ENCODE measurements at places on chromosomes 1 and 21.

GRCh38 chr1:86339014-86339812, 56.9 kb downstream of the ODF2L start:
- DNase-seq: no peak

DNA sequence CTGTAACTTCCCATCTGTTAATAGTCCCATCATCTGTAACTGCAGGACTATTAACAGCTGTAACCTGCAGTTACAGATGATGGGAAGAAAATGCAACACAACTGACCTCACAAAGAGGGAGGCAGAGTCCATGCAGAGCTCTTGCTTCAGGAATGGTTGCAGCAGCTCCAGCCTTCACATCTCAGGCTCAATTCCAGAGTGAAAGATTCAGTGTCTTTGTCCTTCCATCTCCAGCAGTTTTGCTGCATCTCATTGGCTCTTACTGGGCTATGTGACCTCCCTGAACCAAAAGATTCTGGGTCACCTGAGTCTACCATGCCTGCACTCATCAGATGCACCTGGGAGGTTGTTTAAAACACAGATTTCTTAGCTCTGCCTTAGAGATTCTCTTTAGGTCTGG, 686.7 kb downstream of the MATN1 start:
- DNase-seq: no peak

GRCh38 chr1:150126811-150127210, 22.9 kb upstream of the PLEKHO1 start:
- DNase-seq: no peak

- DNase-seq: peak; percentile 17
These were observed 42.9 kb upstream of the CD2 start for GRCh38 chr1:116711263-116711840.

- DNase-seq: no peak
These were observed 482 bp downstream of the TM2D1 start for GRCh38 chr1:61724506-61724812.

GRCh38 chr1:237613984-237614383, 276.7 kb downstream of the ZP4 start:
- DNase-seq: no peak

DNA sequence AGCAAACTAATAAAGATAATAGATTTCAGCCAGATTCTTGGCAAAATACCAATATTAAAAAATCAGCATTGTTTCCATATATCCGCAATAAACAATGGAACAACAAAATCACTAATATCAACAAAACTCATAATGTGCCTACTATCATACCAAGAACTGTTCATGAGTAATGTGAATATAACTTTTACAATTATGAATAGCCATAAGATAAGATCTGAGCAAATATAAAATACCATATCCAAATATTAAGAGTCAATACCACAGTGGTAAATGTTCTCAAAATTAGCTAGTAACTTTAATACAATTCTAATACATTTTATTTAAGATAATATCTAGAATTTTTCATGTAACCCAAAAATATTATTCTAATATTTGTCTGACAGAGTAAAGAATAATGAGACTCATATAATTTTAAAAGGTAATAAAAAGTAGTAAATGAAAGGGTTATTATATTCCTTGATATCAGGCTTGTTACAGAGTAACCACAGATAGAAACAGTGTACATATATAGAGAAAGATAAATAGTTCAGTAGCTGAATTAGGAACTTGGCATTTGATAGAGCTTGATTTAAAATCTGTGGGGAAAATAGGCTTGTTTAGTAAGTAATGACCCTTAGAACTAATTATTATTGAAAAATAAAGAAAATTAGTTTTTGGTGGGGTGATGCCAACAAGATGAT, 2126.6 kb downstream of the MRPL39 start:
- no peak for DNase-seq

DNA sequence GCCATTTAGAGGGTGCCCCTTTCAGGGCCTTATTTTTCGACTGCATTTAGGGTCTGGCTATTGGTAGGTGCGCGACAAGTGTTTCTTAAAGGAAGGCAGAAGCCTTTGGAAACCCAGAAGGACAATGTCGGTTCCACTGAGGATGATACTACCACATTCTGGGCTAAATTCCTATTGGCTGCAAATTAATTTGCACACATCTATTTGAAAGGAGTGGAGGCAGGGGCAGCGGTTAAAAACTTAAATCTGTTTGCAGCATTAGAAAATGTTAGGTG, 1.1 kb downstream of the PATJ start:
- no peak for DNase-seq

DNA sequence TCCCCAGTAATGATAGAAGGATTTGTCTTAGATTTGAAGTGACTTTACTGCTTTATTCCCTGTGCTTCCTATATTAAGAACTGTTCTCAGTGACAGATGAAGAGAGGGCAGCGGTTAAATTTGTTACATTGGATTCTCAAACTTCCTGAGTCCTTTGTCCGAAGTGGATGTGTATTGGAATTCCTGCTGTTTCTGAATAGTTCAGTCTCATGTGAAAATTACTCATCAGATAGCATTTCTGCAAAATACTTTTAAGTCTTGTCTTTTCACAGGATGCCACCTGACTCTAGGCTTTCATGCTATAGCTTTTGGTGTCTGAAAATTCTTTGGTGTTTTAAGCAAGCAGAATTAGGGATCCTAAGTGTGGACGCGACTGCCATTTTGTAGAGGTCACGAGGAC, 83.6 kb downstream of the PRDM2 start:
- no peak for DNase-seq

- no peak for DNase-seq
These were observed 93.1 kb downstream of the HHIPL2 start for GRCh38 chr1:222454782-222455181.

DNA sequence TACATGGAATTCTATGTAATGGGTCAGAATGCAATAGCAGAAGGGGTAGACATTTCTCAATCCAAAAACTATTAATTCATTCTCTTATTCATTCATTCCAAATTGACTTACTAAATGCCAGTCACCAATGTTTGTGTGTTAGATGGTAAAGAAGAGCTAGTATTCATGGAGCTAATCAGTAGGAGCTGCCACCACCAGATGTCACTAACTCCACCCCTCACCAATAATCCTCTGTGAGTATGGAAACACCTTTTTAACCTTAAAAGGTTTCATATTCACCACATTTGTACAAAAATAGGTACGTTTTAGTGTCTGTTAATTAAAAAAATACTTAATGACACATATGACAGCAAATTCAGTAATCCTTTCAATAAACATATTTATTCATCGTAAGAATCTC, 131.8 kb upstream of the PKN2 start:
- DNase-seq: no peak

GRCh38 chr1:56533197-56533596, 46.2 kb downstream of the PLPP3 start:
- no peak for DNase-seq

GRCh38 chr1:11946647-11947046, 12.1 kb downstream of the PLOD1 start:
- no peak for DNase-seq

DNA sequence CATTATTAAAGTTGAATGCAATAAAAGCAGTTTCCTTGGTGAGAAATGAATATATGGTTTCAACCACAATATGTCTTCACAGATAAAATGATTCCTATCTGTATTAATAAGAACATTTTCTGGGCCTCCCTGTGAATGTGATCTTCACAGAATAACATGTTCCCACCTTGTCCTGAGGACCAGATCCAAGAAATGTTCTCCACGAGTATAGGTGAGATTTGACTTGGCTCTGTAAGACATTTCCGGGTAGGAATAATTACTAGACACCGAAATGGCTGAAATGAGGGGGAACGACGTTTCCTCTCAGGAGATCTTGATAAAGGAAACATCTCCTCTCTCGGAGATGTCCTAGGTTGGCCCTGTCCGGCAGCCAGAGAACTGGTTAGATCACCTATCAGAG, 61.4 kb downstream of the CLIC6 start:
- DNase-seq: no peak

DNA sequence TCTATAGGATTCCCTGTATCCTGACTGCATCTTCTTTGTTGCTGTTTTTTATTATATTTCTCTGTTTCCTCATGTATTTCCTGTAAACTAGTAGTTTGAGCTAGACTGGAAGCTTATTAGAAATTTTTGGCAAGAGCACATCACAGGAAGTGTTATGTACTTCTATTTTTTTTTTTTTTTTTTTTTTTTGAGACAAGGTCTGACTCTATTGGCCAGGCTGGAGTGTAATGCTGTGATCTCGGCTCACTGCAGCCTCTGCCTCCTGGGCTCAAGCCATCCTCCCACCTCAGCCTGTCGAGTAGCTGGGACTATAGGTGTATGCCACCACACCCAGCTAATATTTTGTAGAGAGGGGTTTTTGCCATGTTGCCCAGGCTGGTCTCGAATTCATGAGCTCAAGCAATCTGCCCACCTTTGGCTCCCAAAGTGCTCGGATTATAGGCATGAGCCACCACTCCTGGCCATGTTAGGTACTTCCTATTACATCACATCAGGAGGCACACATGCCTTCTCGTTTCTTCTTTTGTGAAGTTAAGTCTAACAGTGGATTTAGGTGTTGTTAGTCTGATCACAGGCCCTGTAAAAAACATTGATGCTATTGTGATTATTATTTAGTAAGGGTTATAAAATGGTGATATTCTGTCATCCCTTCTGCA, 12.5 kb downstream of the C1orf21 start:
- no peak for DNase-seq

DNA sequence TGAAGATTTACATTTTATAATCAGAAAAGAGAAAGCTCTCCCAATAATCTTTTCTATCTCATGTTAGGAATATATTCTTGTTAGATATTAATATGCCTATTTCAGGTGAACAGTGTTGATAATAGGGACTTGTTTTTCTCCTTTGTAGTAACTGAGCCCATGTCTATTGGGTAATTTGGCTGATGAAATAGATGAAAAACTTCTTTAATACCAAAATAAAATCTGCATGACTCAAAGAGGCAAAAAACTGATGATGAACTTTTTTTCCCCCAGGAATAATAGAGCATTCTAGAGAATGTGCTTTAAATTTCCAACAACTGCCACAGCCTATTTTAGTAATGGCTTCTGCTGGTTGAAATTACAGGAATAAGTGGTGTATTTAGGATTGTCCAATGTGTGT, 178.9 kb upstream of the GREM2 start:
- DNase-seq: no peak

- DNase-seq: no peak
These were observed 146.6 kb downstream of the HHAT start for GRCh38 chr1:210475321-210475720.

- no peak for DNase-seq
These were observed 415.7 kb upstream of the DAB1 start for GRCh38 chr1:57839526-57839925.

- no peak for DNase-seq
These were observed 13.8 kb upstream of the MYOC start for GRCh38 chr1:171666114-171666769.

- no peak for DNase-seq
These were observed 30.4 kb upstream of the SLC30A1 start for GRCh38 chr1:211609120-211610024.

- DNase-seq: no peak
These were observed 448.4 kb downstream of the RPS6KC1 start for GRCh38 chr1:213499444-213499843.

DNA sequence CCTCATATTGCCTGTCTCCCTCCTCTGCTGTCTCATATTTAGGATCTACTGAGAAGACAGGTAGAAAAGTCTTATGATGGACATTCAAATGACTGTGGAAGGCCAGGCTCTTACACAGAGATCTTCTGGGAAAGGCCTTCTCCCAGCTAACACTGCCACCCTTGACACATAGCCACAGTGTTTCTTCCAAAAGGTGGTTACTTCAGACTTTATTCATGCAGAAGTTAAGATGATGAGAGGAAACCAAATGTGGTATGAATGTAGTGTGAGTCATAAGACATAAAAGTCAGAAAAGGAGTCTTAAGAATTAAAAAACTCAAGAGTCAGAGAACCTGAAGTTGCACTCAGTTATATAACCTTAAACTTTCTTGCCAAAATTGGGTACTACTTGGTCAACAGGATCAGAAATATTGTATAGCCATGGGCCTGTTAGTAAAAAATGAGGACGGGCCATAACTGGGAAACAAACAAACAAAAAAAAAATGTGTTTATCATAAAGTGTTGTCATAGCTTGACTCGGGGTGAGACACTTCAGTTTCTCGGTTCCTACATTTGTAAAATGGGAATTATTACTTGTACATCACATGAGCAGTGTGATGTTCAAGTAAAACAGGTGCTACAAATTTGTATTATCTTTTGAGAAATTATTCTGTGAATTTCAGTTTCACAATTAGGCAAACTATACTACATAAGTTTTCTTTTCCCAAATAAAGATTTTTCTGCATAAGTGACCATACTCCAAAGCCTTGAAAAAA, 1.2 kb upstream of the DENND1B start:
- peak; percentile 59 for DNase-seq

- no peak for DNase-seq
These were observed 25.2 kb upstream of the CDCA8 start for GRCh38 chr1:37667023-37667671.

- no peak for DNase-seq
These were observed 29.3 kb upstream of the HSD3B1 start for GRCh38 chr1:119477710-119478109.

DNA sequence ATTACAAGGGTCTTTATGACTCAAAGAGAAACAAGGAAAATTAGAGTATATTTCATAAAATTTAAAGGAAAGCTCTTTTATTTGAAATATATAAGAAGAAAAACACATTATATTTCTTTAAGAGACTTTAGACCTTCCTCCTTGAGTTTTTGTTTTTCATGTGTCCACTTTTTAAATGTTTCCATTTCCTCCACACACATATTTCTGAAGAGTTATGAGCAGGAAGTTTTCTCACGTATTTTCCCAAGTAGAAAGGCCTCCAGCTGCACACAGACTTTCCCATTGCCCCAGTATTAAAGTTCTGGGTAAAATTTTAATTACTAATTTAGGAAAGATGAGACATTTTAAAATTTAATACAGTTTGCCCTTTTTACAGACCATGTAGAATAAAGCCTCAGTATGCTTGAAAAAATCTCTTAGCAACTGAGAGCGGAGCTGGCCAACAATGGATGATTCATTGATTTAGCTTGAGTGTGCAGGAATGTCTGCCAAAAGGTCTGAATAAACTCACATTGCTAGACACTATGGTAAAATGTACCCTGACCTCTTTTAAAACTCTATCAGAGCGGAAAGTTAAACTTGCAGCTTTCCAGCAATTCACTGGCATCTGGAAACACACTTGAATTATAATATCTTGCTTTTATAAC, 57.9 kb downstream of the DDAH1 start:
- DNase-seq: no peak

DNA sequence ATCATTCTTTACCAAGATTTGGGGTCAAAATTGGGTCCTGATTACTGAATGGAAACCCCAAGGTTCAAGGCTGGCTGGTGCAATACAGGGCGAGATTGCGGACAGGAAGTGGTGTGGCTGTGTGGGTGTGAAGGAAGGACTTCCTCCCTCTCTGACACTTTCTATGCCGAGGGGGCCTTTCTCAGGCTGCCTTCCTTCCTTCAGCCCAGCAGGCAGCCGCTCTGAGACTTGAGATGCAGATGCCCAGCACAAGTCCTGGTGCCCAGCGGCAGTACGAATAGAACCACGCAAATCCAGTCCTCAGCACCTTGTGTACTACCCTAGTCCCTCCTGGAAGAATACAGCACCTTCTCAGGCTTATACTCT, 16.3 kb downstream of the BATF3 start:
- peak; percentile 66 for DNase-seq
